ENCODE measurements at places on chromosomes 7 and 10. TPM values are rescaled to one million over a fixed set of nuclear protein-coding genes. Genes with fewer than 3 reads are reported as not detected.

The AKR1D1 gene
- total RNA-seq: not detected

The CPXM2 gene
- total RNA-seq: 8.3 TPM

The LRRD1 gene
- 0.30 TPM for total RNA-seq

The MGAM2 gene
- total RNA-seq: 0.15 TPM

The SDK1 gene
- total RNA-seq: 3.6 TPM

GRCh38 chr7:39310699-39311098 lies 255.5 kb upstream of the YAE1 start:
- H3K36me3 ChIP-seq: no peaks in the 10 kb centered on the region
- no peak overlapping the region for H3K27ac ChIP-seq
- H3K4me3 ChIP-seq: no peak overlapping the region
- H3K4me1 ChIP-seq: no peaks in the 10 kb centered on the region
- H3K27me3 ChIP-seq: no peaks in the 10 kb centered on the region

The ASB10 gene
- total RNA-seq: 4.0 TPM

The COX15 gene
- 26.4 TPM for total RNA-seq

GRCh38 chr7:157401567-157402387 lies 65.0 kb downstream of the DNAJB6 start:
- H3K27ac ChIP-seq: peak overlapping the region; percentile 92
- no peaks in the 10 kb centered on the region for H3K4me1 ChIP-seq
- H3K36me3 ChIP-seq: peaks cover 41% of the 10 kb centered on the region

The TDRD1 gene
- 0.12 TPM for total RNA-seq

The CFAP69 gene
- 3.7 TPM for total RNA-seq

- no peak overlapping the region for H3K4me3 ChIP-seq
- no peaks in the 10 kb centered on the region for H3K36me3 ChIP-seq
- H3K27ac ChIP-seq: no peak overlapping the region
- no peaks in the 10 kb centered on the region for H3K27me3 ChIP-seq
- DNase-seq: no peak
These were observed 312.0 kb downstream of the RNLS start for GRCh38 chr10:88270871-88271713.

Data from right atrium auricular region (tissue), 2 donors.